HuH-7 (cell line): ENCODE measurements at places on chromosomes 12 and 14.

DNA sequence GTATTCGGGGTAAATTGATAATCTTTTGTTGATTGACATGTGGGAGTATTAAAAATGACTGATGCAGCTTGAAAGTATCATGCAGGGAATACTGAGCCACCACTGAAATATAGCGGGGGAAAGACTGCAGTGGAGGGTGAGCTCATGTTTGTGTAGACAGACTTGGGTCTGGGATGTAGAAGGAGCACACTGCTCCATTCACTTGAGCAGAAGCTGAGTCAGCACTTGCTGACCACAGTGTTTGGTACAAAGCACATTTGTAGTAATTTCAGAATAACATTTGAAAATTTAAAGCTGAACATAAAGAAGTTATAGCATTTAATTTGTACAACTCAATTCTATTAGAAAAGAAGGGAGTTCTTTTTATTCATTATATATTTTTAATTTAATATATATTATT lies 304.3 kb upstream of the PRICKLE1 start:
- no peak for DNase-seq

DNA sequence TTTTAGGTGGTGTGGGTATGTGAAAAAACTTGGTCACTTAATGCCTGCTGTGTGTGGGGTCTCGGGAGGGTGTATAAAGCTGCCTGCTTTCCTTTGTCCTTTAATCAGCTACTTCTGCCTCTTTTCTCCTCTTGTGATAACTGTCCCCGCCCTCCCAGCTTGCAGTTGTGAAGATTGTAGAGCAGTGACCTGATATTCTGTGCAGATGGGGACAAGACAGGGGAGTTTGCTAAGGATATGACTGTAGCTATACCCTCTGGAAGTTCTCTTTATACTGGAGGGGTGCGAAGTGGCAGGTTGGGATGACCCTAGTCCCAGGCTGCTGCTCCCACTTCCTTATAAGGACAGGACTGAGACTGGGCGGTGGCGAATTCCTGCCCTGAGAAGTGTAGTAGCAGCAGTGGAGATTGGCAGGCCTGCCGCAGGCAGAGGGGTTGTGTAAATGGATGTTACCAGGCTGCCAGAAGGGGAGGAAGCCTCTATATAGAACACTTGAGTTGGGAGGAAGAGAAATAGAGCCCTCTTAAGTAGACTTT lies 835 bp downstream of the MYL6 start:
- peak; percentile 40 for DNase-seq

- DNase-seq = no peak
These were observed 352.6 kb downstream of the BMP4 start for GRCh38 chr14:53603994-53604393.

DNA sequence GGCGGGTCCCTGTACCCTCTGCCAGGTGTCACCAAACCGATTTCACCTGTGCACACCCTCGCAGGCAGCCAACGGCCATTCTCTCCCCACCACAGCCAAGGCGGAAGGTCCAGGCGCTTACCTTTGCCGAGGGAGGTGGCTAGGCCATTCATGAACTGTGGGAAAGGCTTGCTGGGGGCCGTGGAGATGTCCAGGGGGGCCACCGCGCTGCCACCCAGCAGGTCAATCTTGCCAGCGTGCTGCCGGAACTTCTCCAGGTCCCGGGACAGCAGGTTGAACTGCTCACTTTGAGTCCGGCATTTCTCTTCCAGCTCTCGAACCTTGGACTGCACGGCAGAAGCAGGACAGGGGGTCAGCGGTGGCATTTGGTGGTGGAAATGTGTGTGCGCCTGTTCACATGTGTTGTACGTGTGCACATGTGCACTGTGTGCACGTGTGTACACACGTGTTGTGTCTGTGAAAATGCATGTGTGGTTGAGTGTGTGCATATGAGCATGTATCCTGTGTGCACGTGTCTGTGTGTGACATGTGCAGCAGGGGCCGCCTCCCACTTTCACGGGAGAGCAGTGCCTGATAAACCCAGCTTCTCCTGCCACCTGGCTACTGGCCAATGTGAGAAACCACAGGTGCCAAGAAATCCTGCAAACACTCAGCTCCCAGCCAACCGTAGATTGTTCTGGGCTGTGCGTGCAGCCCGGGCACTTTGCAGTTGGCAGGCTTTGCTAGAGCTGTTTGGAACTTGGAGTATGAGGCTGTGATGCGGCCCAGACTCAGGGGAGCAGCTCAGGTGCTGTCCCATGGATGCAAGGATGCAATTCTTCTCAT lies 118.9 kb downstream of the PIWIL1 start:
- DNase-seq = no peak

- no peak for DNase-seq
These were observed 2.4 kb upstream of the A2M start for GRCh38 chr12:9118158-9118557.

DNA sequence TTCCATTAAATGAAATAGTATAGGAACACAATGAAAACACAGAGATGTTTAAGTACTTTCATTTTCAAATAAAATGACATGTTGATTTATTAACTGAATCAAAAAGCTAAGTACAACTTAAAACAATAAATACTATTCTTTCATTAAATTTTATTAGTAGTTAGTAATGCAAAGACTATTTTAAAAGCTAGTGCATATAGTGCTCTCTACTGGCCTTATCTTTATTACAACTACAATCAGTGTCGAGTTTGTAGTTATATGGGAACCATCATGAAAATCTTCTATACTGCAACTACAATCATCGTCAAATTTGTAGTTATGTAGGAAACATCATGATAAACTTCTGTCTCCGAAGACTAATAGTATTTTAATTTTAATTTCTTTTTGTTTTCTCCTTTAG lies 8.9 kb upstream of the LIN7A start:
- DNase-seq = no peak

GRCh38 chr14:21227981-21228380 lies 41.3 kb downstream of the HNRNPC start:
- DNase-seq = no peak

DNA sequence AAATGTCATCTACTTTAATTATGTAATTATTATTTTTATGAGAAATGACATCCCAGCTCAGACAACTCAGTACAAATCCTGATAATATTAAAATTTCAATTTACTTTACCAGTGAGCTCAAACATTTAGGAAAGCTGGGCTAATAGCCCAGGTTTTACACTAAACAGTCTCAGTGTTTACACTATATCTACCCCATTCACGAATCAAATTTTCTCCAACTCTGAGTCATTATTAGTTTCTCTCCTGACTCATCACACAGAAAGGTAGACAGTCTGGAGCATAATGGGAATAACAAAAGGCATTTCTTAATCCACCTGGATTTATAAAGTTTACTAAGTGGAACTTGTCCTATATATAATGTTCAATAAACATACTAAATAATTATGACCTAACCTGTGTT lies 5.7 kb downstream of the PAWR start:
- DNase-seq = no peak

- DNase-seq = no peak
These were observed 693.8 kb downstream of the BCL11B start for GRCh38 chr14:98578204-98578603.

- DNase-seq = no peak
These were observed 132.9 kb upstream of the SSTR1 start for GRCh38 chr14:38074754-38075153.

GRCh38 chr14:61379639-61380184 lies 58.3 kb downstream of the PRKCH start:
- no peak for DNase-seq

DNA sequence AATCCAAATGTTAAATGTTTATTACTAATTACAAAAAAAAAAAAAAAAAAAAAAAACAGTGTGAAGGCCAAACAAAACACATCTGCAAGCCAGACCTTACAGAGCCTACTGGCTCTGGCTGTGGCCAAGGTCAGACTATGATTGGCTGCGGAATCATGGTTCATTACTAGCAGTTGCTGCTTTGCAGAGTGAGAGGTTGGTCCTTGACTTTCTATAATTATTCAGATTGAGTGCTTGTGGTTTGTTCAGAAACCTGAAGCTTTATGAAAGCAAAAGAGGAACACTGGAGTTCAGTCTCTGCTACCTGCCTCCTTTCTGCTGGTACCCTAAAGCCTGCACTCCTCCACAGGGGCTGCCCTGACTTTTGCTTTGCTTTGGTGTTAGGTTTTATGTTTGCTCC lies 550.9 kb downstream of the BCL11B start:
- no peak for DNase-seq

- no peak for DNase-seq
These were observed 5.2 kb upstream of the VRK1 start for GRCh38 chr14:96792003-96792402.

- DNase-seq = no peak
These were observed 69.3 kb upstream of the HMGA2 start for GRCh38 chr12:65754744-65755595.

GRCh38 chr12:85733221-85733840 lies 102.9 kb downstream of the RASSF9 start:
- no peak for DNase-seq

- no peak for DNase-seq
These were observed 76.4 kb downstream of the BCL2L14 start for GRCh38 chr12:12147111-12147510.

GRCh38 chr12:128387811-128388422 lies 120.9 kb downstream of the TMEM132C start:
- peak; percentile 31 for DNase-seq

GRCh38 chr14:59849411-59850130 lies 21.0 kb downstream of the RTN1 start:
- DNase-seq = no peak

DNA sequence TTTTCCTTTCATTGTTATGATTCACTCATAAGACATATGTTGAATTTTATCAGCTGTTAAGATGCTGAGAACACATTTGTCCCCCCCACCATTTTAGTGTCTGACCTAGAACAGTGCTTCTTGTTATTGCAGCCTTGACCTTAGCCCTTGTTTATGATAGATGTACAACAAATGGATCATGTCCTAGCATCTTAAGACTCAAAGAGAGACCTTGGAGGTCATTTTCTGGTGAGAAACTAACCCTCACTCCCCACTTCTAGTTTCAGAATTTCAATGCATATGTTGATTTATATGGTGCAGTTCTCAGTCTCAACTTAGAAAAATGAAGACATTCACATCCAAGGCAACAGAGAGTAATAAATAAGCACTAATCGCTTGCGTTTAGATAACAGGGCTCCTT lies 391.2 kb downstream of the AEBP2 start:
- no peak for DNase-seq

DNA sequence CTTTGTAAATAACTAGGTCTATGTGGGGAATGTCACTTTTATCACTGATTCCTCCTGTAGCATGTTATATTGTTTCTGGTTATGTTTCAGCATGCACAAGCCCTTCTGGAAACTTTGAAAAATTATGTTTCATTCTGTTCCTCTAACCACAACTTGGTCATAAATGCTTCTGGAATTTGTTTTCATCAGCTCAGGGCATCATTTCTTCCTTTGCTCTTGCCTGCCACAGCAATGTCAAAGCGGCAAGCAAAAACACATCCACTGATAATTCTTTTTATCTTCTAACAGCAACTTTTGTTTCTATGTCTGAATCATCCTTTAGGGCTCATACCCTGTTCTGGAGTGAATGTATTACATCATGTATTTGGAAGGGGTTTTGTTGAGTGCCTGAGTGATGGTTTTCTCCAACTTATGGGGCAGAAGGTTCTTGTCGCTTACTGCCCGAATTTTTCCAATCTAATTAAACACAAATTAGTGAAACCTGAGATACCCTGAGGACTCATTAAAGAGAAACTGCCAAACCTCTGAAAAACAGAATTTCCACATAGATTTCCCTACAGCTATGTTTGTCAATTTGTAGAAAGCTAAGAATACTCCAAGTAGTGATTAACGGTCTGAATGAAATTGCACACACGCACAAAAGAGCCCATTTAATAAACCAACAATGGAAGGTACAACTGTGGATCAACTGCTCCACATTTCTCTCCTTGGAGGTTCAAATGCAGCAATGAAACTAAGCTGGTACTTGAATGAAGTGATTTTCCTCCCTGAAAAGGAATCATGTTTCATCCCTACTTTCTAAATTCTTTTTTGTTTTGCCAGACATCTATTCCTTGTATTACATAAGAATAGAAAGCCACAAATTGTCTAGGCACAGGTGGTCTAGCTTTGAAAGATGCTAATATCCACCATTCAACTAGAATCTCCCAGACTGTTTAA lies 173.5 kb upstream of the KRR1 start:
- no peak for DNase-seq

DNA sequence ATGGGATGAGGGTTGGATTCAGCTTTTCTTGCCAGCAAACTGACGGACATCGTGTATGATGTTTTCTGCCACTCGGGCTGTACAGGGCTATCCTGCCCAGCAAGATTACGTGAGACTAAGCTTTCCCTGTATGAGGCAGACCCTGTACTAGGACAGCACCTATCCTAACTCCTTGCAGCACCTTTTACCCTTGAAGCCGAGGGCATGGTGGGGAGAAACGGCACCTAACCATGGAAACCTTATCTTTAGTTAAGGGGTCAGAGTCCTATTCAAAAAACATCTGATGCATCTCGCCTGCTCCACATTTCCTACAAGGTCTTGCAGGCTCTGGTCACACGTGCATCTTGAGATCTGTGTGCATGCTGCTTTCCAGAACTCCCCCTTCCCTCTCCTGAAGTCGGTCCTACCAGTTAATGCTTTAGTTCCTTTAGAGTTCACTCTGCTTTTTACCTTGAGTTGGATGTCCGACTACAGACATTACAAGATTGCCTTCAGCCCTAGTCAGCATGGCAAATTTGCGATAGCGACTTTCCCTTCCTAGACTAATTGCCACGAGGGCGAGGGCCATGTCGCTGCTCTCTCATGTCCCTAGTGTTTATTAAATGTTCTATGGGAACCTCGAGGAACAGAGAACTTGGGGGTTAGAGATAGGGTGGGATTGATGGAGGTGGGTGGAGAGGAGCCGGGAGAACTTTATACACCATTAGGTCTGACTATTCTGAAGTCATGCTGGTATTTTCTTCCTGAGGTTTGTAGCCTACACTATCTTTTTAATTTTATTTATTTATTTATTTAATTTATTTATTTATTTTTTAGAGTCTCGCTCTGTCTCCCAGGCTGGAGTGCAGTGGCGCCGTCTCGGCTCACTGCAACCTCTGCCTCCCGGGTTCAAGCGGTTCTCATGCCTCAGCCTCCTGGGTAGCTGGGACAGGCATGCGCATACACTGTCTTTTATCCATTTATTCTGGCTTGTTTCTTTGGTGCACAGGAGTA lies 6.6 kb downstream of the RAN start:
- no peak for DNase-seq

- DNase-seq = no peak
These were observed 60.1 kb downstream of the DERA start for GRCh38 chr12:15971211-15971610.
